NCI-H82 (cell line): ENCODE measurements at places on chromosomes 7 and 10.

GRCh38 chr7:36633377-36633776, 90.9 kb downstream of the AOAH start:
- no peak for DNase-seq

GRCh38 chr10:86536294-86536861, 14.8 kb upstream of the WAPL start:
- DNase-seq: no peak

DNA sequence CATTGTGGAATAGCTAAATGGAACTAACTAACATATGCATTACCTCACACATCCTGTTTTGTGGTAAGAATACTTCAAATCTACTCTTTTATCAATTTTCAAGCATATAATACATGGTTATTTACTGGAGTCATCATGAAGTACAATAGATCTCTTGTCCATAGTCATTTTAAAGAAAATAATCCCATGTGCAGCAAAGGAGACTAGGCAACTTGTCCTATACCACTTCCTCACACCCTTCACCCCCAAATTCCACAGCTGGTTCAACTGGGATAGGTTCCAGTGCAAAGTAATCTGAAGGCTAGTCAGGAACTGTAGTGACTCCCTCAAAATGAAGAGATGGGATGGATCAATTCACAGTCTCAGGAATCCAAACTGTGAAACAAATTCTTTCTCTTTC, 176.1 kb downstream of the SGMS1 start:
- DNase-seq: no peak

- no peak for DNase-seq
Measured at GRCh38 chr10:97057491-97058235, 128.1 kb downstream of the SLIT1 start.

- DNase-seq: no peak
Measured at GRCh38 chr10:124227988-124228387, 134.6 kb upstream of the CHST15 start.

- DNase-seq: no peak
Measured at GRCh38 chr7:39703144-39703543, 79.8 kb downstream of the RALA start.
